ENCODE measurements at places on chromosomes 1 and 21.

DNA sequence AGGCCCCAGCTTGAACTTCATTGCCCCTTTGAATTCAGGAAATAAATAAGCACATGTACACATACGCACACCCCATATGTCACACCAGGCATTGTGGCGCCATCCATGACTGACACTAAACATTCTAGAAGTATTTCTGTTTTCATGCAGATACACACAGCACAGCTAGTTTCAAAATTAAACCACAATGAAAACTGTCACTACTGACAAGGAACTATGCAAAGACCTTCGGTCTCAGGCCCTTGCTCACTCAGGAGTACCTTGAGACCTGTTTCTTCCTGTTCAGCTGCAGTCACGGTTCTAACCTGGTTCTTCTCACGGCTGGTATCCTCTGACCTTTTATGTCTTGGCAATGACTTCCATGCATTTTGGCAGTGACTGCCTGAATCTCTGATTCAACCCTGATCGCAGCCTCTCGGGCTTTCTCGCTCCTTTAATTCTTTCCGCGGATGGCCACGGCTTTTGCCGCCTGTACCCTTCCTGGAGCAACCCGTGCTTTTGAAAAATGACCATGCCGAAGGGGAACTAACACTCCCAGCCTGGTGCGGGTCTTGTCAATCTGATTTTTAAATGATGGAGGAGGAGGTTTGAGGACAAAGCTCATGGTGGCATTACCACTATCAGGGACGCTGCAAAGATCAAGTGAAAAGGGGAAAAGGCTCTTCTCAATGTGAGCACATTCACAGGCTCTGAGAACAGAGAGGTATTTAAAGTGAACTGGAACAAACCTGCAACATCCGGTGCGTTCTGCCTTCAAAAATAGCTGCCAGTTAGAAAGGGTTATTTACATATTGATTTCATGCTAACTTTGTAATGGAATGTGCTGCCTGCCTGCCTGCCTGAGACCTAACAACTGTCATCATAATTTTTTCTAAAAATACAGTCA is 384.6 kb downstream of the RRAGC start:
- no peak for DNase-seq

- no peak for DNase-seq
These were observed 23.5 kb downstream of the PALMD start for GRCh38 chr1:99669376-99669775.

DNA sequence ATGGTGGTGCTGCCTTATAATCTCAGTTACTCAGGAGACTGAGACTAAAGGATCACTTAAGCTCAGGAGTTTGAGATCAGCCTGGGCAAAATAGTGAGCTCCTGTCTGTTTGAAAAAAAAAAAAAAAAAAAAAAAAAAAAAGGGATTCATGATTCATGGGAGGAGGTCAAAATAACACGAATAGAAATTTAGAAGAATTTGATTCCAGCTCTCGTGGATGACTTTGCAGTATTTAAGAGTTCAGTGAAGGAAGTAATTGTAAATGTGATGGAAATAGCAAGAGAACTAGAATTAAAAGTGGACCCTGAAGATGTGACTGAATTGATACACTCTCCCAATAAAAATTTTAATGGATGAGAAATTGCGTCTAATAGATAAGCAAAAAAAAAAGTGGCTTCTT is 15.8 kb downstream of the AUNIP start:
- no peak for DNase-seq

GRCh38 chr1:81799939-81800694 is 617 bp upstream of the ADGRL2 start:
- DNase-seq: peak; percentile 79

DNA sequence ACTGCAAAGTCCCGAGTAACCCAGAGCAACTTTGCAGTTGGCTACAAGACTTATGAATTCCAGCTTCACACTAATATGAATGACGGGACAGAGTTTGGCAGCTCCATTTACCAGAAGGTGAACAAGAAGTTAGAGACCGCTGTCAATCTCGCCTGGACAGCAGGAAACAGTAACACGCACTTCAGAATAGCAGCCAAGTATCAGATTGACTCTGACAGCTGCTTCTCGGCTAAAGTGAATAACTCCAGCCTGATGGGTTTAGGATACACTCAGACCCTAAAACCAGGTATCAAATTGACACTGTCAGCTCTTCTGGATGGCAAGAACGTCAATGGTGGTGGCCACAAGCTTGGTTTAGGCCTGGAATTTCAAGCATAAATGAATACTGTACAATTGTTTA is 66.8 kb downstream of the ACBD6 start:
- no peak for DNase-seq

GRCh38 chr1:230879778-230880177 is 11.5 kb upstream of the C1orf198 start:
- no peak for DNase-seq
